ENCODE measurements at places on chromosomes 2 and 18.
A peak's percentile ranks its signal among the peaks of the same experiment; 100 is the strongest.

DNA sequence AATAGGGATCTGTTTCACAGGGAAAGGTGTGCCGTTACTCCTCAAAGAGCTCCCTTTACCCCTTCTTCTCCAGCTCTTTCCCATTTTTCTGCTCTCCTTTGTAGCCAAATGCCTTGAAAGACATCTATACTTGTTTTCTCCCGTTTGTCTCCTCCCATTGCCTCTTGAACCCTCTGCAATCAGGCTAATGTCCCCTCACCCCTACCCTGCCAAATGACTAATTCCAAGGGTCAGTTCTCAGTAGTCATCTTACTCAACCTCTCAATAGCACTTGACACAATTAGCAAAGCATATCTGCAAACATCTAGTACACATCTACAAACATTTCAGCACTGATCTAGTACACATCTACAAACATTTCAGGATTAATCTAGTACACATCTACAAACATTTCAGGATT lies 12.6 kb downstream of the MRO start:
- DNase-seq = no peak

- no peak for DNase-seq
These were observed 155.5 kb upstream of the SMAD2 start for GRCh38 chr18:48085781-48086487.

GRCh38 chr2:55899881-55900280 lies 23.7 kb downstream of the EFEMP1 start:
- DNase-seq = no peak

DNA sequence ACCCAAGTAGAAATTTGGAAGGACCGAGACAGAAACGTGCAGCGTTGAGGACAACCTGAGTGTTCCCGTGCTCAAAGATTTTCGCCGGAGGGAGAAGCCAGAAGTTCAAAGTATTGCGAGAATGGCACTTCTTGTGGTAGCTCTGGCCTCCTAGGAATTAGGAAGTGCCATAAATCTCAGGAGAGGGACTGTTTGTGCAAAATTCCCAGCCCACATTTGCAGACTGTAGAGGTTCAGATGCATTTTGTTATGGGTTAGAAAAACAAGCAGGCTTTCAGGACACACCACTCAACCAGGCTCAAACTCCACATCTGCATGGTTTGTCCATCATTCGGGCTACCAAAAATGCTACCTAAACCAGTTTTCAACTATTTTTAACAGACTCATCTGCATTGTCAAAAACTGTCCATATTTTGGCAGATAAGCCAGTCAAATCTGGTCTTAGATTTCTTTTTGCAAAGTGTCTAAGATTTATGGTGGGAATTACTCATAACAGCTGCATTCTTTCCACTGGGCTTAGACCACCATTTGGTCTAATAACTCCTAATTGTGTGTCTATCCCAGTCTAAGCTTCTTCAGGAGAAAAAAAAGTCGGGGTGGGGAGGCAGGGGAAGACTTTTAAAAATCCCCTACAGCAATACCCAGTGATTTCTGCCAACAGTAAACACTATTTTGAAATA lies 422.9 kb downstream of the ARHGAP15 start:
- no peak for DNase-seq

GRCh38 chr2:127649684-127650040 lies 3.7 kb downstream of the GPR17 start:
- peak; percentile 75 for DNase-seq

GRCh38 chr2:8133363-8133762 lies 548.5 kb upstream of the ID2 start:
- no peak for DNase-seq

DNA sequence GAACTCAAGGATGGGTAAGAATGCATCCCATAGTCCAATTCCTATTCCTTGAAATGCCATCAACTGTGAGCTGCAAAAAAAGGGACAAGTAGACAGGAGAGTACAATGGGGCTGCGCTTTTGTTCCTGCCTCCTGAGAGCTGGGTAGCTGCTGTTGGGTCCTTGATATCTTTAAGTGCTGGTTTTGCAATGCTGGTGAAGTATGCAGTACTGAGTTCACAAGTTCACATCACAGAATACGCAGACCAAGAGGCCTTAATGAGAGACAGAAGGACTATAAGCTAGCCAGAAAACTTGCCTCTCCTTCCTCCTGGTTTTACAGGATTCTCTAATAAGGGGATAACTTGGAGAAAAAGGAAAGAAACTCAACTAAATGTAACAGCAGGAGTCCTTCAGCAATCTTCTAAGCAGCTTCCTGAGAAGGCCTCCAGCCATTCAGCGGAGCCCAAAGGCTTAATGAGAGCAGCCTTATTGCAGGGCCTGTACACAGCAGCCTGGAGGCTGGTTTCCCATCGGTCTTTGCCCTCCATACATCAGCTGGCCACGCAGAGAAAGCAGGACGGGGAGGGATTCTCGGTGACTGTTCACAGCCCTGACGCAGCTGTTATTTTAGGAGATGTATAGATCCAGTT lies 293.1 kb downstream of the CDCA7 start:
- no peak for DNase-seq

- no peak for DNase-seq
These were observed 15.5 kb downstream of the CEP192 start for GRCh38 chr18:13006531-13007247.

- DNase-seq = no peak
These were observed 24.4 kb downstream of the MRPL33 start for GRCh38 chr2:27795868-27796277.

DNA sequence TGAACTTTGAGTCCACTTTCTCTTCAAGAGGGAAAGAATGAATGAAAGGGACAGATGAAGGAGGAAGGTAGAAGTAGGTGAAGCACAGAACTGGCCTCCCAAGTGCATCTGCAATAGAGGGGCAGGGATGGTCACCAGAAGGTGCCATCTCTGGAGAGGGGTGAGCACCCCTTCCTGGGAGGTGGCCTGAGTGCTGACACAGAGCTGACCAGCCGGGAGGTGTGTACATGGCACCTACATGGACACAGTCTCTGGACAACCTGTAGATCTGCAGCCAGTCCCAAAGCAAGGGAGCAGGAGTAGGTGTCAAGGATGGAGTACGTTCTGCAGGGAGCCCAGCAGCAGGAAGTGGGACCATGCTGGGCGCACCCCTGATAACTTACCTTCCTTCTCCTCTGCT lies 83.2 kb downstream of the TFCP2L1 start:
- no peak for DNase-seq

GRCh38 chr2:102703748-102704147 lies 58.1 kb upstream of the TMEM182 start:
- no peak for DNase-seq

DNA sequence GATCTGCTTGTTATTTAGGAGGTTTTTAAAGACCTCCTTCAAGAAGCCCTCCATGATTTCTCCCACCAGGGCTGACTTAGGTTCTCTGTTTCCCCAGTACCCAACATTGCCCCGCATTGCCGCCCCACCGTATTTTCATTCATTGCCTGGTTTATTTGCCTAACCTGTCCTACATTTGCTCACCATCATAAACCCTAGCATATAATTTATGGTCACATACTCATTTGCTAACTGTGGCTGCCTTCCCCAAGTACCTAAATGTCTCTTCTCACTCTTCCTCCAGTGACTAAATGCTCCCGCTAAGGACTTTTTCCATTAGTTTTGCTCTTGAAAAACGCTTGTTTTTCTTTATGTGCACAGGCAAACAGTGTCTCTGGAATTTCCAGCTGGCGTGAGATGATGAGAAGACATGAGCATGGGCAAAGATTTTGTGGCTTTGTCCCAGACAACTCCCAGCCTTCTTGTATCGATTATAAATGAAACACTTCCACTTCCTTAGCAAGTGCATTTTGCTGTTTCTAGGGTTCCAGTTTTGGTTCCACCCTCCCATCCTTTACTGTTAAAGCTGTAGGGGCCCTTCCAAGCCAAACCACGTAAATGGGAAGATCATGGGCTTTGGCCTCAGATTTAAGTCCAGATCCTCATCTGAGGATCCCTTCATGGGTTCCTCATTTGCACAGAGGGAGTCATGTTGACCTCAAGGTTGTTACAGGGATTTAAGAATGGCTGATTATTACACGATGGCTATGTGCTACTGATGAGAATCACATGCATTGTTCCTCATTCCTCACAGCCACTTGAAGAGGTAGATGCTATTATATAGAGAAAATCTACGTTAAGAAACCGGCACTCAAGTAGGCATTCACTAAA lies 21.0 kb upstream of the ARMC9 start:
- DNase-seq = no peak

DNA sequence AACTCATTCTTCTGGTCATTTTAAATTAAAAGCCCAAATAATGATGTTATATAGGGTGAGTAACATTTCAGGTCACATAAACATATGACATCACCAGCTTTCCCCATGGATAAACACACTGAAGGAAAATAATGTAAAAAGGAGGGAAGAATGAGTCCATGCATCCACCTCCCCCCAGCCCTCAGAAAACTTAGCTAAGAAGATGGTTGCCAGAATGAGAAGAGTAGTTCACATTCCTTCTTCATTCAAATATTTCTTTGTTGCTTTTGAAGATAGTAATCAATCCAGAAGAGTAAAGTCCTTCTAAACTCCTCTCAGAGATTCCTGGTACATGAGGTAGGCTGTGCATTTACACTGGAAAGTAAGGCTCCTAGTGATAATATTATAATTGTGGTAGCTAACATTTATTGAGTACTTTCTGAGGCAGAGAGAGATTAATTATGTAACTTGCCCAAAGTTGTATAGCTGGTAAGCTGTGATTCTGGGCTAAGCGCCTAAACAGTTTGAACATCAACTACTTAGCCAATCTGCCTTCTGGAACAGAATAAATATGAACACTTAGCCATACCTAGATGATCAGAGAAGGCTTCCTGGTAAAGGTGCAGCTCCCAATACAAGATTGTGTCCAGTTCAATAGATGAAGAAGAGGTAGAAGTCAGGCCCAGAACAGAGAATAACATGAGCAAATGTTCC lies 256.7 kb upstream of the FN1 start:
- DNase-seq = no peak

- DNase-seq = no peak
These were observed 47.3 kb upstream of the B3GNT7 start for GRCh38 chr2:231348173-231348572.

DNA sequence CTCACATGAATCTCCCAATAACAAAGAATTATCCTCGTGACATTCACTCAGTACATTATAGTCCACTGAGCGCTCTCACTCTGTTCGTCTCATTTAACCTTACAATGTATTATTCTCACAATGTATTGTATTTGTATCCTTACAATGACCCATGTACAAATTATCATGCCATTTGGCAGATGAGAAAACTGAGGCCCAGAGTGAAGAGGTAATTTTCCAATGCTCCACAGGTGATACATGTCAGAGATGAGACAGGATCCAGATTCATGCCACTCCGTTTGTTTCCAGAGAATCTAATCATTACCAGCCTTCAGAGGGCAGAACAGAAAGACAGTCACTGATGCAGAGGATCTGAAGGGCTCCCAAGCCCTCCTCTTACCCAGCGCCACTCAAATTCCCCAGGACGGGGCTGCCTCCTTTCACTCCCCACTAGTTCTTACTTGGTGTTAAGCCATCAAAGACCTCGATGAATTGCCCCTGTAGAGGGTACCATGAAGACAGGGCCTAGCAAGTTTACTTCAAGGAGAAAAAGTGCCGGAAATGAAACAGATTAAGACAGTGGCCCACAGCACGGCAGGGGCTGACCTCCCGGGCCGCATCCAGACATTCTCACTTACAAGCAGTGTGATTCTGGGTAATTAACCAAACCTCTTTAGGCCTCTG lies 98.4 kb upstream of the MBOAT2 start:
- no peak for DNase-seq

GRCh38 chr18:47343291-47343690 lies 91.8 kb upstream of the SKOR2 start:
- no peak for DNase-seq

DNA sequence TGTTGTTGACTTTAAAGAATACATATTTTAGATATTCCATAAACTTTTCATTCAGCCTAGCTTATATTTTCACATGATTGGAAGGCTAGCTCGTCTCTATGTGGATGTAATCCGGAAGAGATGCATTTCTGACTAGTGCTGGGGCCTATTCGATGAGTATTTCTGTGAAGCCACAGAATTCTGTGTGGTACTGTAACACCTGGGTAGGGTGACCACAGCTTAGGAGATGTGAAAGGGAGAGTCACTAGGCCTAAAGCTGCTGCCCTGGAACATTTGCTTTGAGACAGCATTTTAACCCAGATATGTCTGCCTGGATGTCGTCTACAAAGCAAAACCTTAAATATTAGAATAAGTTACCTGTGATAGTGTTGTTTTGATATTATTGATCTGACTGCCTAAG lies 83.5 kb downstream of the ZNF236 start:
- DNase-seq = no peak

DNA sequence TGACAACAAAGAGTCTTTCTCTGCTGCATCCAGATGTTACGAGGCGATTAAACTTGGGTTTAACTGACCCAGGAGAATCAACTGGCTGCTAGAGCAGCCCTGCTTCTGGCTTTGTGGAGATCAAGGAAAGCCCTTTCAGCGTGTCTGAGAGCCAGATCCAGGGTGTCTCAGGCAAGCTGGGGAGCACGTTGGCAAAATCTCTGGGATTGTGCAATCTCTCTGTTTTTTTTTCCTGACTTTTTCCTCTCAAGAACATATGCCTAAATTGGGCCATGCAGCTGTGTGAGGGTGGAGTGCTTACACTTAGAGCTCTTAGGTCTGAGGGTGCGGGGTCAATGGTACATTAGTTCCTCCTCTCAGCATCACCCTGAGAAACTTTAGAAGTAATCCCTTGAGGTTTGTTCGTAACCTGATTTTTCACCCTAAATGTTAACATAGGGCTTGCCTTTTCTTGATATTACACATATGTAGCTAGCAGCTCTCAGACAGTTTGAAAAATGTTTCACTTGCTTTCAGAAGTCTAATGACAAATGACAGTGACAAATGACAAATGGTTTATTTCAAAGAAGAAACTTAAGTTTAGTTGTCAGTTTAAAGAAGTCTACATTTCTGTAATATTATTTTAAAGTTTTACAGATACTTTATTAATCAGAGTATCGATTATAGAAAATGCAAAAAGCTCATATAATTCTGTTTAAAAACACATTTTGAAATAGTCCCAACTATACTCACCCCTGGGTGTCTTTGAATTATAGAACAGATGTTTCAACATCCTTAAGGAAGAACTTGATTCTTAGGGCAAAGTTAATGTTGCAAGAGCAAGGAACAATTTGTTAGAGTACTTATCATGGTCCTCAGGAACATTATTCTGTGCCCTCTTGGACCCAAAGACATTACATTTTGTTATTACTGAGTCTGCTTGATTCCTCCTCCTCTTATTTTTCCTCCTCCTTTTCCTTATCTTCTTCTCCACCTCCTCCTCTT lies 38.4 kb upstream of the ZSWIM2 start:
- DNase-seq = no peak

GRCh38 chr18:49031511-49032188 lies 80.9 kb upstream of the SMAD7 start:
- no peak for DNase-seq
